ENCODE measurements at places on chromosomes 5 and 9. TPM values are rescaled to one million over a fixed set of nuclear protein-coding genes. Genes with fewer than 3 reads are reported as not detected.

SPINK4 gene
- not detected for total RNA-seq

PTPN3 gene
- 22.1 TPM for total RNA-seq

IRX2 gene
- 32.3 TPM for total RNA-seq

S100Z gene
- total RNA-seq, result not detected

EIF4E1B gene
- not detected for total RNA-seq

PCDHGB5 gene
- 5.9 TPM for total RNA-seq

PCDHGC5 gene
- total RNA-seq, result 1.2 TPM

AGXT2 gene
- total RNA-seq, result not detected

PITX1 gene
- total RNA-seq, result 4.2 TPM

KIF27 gene
- total RNA-seq, result 1.4 TPM

CTNND2 gene
- not detected for total RNA-seq

Data from hair follicular keratinocyte (primary cell).